Activated gamma-delta T cell (primary cell): ENCODE measurements at places on chromosomes 6 and 20.

DNA sequence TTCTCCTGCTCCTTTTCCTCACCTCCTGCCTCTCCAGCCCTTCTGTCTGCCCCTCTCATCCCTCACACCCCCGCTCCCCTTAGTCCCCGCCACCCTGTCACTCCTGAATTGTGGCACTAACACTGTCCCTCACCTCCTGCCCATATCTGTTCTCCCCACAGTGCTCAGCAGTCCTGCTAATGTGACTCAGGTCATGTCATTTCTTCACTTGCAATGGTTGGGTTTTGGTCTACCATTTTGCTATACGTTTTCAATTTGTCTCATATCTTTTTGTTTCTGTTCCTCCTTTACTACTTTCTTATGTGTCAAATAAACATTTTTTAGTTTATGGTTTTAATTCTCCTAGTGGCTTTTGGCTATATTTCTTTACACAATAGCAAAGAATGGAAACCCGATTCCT lies 1.3 kb upstream of the HLA-B start:
- no peak for DNase-seq

GRCh38 chr6:105539911-105540310 lies 137.0 kb upstream of the PREP start:
- DNase-seq, result no peak

GRCh38 chr6:121235386-121235785 lies 98.9 kb downstream of the TBC1D32 start:
- no peak for DNase-seq

DNA sequence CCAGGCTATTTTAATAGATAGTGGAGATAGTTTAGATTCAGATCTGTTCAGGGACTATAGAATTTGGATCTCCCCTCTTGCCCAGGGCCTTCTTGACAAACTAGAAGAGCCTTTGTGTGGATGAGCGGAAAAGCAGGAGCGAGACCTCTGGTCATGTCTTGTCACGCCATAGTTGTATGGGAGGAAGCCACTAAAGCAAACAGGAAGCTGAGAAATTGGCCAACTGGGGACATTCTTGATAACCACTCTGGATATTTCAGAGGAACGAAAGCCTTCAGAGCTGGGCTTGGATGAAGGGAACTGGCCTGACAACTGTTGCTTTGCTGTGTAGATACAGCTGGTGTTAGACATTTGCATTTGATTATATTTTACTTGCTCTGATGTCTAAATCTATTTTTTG lies 54.1 kb upstream of the EXOC2 start:
- DNase-seq, result no peak

GRCh38 chr20:38935285-38935684 lies 9.1 kb downstream of the FAM83D start:
- no peak for DNase-seq

GRCh38 chr6:99026135-99026534 lies 78.4 kb upstream of the FBXL4 start:
- no peak for DNase-seq

DNA sequence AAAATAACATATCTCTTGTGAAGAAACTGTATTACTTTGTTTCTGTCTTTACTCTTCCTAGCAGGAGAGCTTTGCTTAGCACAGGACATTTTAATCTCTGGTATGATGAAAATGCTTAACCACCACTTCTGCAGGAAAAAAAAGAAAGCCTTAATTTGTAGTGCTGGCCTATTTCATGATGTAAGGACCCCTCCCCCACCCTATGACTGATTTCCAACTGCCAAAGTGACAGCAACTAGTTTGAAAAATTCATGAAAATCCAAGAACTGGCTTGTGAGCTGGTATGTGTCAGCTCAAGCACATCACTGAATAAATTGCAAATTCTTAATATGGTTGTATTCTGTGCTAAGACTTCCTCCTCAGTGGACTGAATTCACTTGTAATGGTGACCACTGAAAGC lies 125.3 kb downstream of the REV3L start:
- no peak for DNase-seq

GRCh38 chr6:157056275-157056674 lies 267.0 kb downstream of the TMEM242 start:
- DNase-seq, result no peak

DNA sequence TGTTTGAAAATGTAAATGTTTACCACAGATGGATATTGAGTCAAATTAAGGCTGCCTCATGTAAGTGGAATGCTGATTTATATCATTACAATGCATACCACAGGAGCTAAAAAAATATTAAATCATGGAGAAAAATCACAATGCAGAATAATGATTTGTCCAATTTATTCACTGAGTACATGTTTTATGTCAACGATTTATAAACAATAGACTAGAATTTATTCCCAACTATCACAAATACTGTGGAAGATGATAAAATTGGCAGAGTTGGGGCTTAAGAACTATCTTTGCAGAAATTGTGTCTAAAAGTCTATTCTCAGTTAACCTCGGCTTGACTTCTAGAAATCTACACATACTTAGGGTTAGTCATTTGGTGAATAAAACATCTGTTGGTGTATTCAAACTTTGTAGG lies 472.1 kb upstream of the MARCKS start:
- DNase-seq, result no peak

DNA sequence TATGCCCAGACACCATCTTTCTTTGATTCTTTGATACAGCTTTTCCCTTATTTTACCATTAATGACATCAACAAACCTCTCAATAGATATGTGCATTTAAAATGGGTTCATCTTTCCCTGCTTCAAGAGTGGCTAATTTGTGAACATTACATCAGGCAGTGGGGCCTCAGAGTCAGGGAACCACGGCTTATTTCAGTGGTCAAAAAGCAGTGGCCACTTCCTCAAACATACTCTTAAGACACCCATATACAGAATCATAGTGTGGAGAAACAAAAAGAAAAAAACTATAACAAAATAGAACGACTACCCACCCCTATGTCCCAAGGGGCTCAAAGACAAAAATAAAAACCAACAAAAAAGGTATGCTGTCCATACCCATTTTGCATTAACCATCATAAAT lies 12.9 kb downstream of the SALL4 start:
- no peak for DNase-seq

GRCh38 chr6:107870381-107870780 lies 46.3 kb upstream of the SCML4 start:
- no peak for DNase-seq

- no peak for DNase-seq
These were observed 27.9 kb upstream of the KIF6 start for GRCh38 chr6:39752835-39753724.

DNA sequence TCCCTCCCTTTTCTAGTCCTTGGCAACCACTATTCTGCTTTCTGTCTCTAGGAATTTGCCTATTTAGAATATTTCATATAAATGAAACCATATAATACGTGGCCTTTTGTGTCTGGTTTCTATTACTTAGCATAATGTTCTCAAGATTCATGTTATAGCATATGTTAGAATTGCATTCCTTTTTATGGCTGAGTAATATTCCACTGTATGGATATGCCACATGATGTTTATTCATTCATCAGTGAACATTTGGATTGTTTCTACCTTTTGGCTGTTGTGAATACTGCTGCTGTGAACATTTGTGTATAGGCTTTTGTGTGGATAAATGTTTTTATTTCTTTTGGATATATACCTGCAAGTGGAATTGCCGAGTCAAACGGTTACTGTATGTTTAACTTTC lies 7.1 kb downstream of the SLC9A8 start:
- DNase-seq, result no peak

DNA sequence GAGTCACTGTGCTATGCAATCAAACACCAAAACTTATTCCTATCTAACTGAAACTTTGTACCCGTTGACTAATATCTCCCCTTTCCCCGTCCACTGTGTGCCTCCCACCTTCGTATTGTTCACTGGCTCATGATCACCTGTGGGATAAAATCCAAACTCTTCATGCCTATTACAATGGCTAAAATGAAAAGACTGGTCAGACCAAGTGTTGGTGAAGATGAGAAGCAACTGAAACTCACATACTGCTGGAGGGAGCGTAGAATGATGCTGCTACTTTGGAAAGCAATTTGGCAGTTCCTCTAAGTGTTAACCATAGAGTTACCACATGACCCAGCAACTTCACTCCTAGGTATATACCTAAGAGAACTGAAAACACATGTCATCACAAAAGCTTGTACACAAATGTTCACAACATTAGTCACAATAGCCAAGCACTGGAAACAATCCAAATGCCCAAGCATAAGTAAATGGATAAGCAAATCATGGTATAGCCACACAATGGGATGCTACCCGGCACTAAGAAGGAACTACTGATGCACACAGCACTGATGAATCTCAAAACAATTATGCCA lies 13.1 kb downstream of the RPS10 start:
- DNase-seq, result no peak

GRCh38 chr20:54843865-54844264 lies 368.5 kb downstream of the DOK5 start:
- no peak for DNase-seq

- DNase-seq, result no peak
These were observed 1067.5 kb upstream of the MAP3K7 start for GRCh38 chr6:91654357-91654756.
